ENCODE measurements at places on chromosomes 16 and 17.

DNA sequence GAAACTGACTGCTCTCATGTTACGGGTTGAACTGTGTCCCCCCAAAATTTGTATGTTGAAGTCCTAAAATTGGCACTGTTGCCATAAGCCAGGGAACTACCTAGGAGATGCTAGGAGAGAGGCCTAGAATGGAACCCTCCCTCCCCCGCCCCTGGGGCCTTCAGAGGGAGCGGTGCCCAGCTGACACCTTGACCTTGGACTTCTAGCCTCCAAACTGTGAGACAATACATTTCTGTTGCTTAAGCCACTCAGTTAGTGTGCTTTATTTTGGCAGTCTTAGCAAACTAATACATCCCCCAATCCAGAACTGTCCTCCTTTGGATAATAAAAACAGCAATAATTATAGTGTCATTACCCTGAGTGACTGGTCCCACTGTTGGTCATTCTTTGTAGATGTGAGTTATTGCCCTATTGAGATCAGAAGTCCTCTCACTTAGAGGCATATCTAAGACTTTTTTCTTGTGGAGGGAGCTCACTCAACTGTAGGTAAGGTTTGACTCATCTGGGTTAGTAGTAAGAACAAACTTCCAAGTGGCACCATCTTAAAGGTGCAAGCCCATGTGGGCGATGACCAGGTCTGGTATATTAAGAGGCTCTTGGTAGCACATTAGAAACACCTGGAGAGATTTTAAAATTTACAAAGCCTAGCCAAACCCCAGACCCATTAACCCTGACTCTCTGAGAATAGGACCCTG lies 93.0 kb upstream of the HLF start:
- DNase-seq, result no peak

DNA sequence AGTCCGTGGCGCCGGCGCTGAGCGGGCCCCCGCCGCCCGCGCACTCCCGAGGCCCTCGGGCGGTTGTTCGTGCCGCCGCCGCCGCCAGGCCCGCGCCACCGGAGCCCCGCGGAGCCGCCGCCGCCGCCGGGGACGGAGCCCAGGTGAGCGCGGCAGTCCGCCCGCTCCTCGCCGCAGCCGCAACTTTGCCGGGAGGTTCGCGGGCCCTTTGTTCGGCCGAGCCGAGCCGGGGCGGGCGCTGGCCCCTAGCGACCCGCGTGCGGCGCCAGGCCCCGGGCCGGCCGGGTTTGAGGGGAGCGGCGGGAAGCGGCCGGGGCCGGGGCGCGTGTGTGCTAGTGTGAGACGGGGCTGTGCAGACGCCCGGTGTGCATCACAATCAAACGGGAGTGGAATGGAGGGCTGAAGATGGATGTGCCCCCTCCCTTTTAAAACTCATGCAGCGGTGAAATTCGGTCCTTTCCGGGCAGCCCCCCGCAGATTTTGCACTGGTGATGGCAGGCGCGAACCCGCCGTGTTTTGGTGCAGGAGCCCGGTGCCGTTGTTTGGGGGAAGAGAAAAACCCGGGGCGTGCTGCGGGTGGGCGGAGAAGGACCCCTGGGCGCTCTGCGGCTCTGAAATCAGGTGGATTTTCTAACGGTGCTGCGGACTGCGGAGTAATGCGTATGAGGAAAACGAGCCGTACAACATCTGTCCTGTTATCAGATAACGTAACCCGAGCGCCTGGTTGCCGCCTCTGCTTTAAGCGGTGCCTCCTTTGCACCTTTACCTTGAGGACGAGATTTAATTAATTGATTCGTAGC lies 823 bp downstream of the TNRC6C start:
- no peak for DNase-seq

GRCh38 chr16:57689762-57690558 lies 4.6 kb upstream of the DRC7 start:
- no peak for DNase-seq

DNA sequence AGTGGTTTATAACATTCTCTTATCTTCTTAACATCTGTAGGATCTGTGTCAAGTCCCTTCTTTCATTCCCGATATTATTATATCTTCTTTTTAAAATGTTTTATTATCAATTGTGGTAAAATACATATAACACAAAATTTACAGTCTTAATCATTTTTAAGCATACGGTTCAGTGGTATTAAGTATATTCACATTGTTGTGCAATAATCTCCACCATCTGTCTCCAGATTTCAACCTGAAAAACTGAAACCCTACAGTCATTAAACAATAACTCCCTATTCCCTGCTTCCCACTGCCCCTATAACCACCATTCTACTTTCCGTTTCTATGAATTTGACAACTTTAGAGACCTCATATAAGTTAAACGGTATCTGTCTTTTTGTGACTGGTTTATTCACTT lies 45.5 kb downstream of the CEP112 start:
- no peak for DNase-seq

DNA sequence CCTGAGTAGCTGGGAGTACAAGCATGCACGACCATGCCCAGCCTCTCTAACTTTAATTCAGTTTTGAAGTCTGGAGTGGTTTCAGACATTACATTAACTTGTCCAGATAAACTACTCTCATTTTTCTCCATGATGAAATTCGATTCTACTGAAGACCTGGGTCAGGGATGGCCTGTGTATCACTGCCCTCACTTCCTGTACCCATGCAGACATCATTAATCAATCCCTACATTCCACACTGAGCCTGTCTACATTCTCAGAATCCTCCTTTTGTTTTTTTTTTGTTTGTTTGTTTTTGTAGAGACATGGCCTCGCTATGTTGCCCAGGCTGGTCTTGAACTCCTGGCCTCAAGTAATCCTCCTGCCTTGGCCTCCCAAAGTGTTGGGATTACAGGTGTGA lies 22.6 kb downstream of the ADCY7 start:
- DNase-seq, result no peak

DNA sequence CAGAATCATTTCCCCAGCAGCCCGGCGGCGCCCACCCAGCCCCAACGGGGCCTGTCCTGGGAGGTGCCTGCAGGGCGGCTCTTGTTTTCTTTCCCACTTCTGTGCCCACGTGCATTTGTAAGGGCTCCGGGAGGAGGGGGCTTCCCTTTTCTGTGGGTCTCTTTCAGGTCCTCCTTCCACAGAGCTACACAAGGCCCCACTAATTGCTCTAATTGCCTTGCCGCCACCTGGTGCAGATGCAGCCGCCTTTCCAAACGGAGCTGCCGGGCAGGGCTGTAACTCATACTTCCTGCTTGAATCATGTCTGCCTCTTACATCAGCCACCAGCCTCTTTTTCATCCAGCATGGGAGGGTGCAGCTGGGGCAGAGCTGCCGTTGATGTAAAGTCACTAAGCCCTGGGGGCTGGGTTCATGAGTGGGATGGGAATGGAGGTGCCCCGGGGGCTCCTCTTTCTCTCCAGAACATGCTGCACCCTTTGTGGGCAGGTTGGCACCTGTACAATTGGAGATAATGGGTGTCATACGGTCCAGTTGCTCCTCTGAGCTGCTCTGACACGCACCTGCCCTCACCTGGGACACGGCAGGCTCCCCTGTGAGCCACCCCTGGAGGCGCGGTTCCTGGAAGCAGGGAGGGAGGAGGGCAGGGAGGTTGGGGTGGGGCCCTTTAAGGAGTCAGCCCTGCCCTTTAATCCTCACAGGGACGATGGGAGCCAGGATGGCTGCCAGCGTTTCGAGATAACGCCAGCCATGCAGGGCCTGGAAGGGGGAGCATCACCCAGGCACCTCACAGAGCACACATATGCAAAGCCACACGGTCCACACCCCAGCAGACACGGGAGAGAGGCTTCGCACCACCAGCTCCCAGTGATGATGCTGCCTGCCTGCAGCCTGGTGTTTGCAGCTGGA lies 41.1 kb upstream of the KLHDC4 start:
- peak; percentile 84 for DNase-seq

- DNase-seq, result no peak
Observed at GRCh38 chr17:63549289-63549945, 860 bp upstream of the DCAF7 start.

DNA sequence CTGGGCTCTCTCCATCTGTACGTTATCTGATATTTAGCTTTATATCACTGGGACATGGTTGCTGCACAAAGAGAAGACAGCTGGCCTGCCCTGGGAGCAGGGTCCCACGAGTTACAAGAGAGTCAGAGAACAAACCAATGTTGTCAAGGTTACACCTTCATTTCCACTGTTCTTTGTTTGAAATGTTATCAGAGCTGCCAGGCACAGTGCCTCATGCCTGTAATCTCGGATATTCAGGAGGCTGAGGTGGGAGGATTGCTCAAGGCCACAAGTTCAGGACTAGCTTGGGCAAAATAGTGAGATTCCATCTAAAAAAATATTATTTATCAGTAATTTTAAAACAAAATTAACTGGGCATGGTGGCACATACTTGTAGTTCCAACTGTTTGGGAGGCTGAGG lies 34.6 kb downstream of the ATP6V0A1 start:
- DNase-seq, result no peak

- DNase-seq, result no peak
Observed at GRCh38 chr17:82978765-82979349, 100.6 kb upstream of the METRNL start.

DNA sequence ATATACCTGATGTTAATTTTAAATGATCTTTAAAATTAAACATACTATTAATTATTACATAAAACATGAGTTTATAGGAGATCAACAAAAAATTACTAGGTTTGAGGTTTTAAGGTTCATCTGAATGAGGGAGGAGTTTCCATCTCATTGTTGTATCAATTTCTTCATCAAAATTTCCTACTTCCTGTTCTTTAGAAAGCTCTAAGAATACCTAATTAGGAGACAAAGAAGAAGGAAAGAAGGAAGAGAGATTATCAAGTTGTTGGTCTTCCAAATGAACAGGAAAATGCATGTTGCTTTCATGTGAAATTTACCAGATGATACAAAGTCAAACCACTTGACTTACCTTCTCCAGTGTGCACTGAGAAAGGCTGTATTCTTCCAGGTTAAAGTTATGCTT lies 18.1 kb upstream of the ABCA9 start:
- DNase-seq, result no peak

- no peak for DNase-seq
Observed at GRCh38 chr16:29148867-29149272, 164.0 kb downstream of the LAT start.

- DNase-seq, result no peak
Observed at GRCh38 chr17:65027305-65027704, 29.2 kb downstream of the GNA13 start.

DNA sequence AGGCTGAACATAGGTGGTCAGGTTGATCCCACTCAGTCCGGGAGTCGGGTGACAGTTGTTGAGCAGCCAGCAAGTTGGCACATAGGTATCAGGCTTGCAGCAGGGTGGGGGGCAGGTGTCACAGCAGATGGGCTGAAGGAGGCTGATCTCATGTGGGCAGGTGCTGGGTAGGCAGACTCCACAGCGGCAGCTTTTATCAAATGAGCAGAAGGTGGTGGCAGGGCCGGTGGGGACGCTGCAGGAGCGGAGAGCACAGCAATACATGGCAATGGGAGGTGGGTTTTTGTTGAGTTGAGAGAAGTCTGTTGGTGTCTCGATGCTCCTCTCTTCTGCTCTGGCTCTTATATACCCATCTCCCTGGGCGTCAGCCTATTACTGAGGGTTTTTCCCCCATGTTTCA lies at the start of gene KRTAP3-1:
Gene KRTAP3-1, minus strand, starts transcription at position 318 of the 400 bp plus-strand sequence. Its CDS starts 54 bp downstream, at position 264.
- no peak for DNase-seq

GRCh38 chr16:55398762-55399161 lies 74.8 kb downstream of the IRX6 start:
- no peak for DNase-seq

- DNase-seq, result no peak
Observed at GRCh38 chr17:5526821-5527598, 40.6 kb downstream of the MIS12 start.
